GM18507 (cell line): ENCODE measurements at places on chromosomes 3 and 15.
A peak's percentile ranks its signal among the peaks of the same experiment; 100 is the strongest.

GRCh38 chr3:140568842-140569520 is 108.9 kb upstream of the TRIM42 start:
- no peak for DNase-seq

DNA sequence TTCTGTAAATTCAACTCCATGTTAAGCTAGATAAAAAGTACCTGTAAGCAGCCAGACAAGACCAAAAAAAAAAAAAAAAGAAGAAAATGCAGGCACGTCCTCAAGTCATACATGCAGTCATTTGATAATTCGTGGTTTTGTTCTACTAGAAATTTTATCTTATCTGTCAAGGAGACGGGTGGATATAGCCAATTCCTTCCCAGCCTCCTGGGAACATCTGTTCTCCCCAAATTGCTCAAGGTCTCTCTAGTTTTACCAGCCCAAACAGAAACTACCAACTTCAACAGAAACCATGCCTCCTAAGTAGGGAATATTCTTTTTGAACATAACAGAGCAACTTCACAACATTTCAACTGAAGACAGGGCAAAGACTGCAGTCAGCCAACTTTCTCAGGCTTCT is 19.5 kb downstream of the RYK start:
- DNase-seq = no peak

DNA sequence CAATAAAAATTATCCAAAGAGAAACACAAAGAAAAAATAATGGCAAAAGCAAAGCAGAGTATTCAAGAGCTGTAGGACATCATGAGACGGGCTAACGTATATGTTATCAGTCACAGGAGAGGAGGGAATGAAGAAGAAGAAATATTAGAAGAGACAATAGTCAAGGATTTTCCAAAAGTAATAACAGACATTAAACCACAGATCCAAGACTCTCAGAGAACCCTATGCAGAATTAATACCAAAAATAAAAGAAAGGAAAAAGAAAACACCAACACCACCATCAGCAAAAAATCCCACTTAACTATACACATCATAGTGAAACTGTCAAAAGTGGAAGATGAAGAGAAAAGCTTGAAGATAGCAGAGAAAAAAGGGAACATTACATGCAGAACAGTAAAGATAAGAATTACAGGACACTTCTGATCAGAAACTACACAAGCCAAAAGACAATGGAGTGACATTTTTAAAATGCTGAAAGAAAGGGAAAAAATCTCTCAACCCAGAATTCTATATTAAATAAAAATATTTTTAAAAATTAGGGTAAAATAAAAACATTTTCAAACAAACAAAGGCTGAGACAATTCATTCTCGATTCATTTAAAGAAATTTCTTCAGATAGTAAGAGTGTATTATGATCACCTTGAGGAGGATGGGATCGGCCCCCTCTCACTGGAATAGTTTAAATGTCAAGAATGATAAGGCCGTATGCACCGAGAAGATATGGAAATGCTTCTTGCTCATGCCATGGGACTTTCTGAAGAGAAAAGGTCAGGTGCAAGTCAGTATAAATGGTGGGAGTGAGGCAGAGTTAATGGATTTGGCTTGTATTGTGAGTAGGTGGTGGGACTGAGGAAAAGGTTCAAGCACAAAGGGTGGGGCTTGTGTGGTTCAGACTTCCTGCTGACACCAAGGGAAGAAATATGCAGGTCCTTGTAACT is 28.5 kb downstream of the TM2D3 start:
- DNase-seq = no peak

DNA sequence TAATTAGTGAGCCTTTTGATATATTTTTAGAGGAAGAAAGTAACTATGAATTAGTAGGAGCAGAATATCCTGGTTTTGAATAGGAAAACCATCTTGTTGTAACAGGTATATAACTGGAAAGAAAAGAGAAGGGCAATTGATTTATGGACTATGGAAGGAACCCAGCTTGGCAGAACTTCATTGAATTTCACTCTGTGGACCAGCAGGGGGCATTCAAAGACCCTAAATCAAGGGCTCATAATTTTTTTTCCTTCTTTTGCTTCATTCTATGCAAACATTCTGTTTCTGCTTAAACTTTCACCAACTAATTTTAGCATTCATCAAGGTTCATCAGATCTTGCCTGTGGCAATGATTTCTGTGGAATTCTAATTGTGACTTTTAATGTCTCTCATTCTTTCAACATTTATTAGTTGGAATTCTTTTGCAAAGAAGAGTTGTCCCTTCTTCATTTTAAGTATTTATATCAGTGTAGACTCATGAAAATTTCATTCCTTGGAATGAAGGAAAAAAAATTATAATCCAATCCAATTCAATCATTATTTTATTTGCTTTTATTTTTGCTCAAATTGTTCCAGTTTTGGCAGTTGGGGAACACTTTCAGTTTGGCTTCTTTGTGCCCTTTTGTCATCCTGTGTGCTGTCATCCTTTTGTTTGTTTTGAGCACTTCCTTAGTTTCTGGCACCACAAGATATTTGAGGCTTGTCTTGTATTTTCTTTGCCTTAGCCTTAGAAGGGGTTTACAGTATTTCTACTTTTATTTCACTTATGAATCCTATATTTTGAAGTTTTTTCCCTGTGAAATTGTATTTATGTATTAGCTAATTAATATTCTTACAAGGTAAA is 30.4 kb downstream of the NXPE3 start:
- DNase-seq = no peak

DNA sequence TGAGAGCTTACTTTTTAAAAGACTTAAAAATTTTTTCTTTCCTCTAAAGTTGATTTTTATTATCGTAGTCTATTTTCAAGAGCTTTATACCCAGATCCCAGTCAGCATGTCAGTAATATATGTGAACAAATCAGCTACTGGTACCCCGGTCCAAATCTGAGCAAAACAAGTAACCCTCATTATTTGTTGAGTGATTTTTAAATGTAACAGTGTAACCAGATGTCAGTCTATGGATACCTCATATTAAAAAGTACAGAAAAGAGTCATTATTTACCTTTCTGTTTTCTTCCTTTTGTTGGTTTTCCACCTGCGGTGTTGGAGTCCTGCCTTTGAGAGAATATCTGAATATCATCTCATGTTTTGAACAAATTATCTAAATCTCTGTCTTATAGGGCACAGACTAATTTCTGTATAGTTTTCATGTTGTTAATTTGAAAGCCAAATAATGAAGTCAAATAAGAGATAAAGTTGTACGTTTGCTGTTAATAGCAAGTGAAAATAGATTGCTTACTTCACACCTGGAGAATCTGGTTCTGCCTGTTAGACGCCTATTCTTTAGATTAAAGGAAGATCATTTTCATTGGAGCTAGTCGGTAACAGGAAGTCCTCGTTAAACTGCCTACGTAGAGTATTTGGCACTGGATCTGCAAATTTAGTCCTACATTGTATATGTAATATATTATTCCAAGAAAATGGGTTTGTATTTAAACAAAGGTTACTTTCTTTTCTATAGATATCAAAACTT is at the start of gene STX19:
Gene STX19 (minus strand): TSS at position 505 of the 745 bp plus-strand sequence. CDS start 13,328 bp downstream, outside the sequence.
- no peak for DNase-seq

DNA sequence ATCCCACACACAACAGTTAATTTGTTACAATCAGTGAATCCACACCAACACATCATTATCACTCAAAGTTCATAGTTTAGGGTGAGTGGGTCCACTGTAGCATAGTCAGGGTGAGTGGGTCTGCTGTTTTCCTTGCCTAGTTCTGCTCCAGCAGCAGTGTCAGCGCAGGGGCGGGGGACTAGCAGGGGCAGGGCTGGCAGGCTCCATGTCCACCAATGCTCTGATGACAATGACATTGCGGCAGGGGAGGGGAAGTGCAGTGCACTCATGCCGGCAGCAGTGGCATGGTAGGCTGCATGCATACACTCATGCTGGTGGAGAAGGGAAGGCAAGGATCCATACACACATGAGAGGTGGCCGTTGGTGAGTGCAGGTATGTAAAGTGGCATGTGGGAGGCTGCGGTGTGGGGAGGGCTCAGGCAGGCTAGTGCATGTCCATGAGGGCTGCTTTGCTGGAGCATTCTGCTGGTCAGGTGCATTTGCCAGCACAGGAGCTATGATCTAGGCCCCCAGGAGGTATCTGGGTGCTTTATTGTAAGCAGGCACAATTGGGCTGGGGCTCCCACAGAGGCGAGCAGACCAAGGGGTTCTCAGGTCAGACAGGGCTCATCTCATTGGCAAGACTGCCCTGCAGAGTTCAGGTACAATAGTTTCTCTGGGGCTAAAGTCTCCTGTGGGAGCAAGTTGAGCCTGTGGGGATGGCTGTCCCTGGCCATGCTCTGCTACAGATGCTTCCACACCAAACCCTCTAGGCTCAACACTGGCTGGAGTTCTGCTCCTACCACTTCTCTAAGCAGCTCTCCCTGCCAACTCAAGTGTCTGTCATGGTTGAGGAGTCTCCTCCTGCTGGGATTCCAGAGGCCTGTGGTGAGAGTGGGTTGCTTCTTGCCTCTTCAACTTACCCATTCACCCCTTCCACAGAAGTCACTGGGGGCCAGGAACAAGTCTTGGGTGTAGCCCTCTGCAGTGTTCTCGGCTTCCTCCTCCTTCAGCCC is 81.3 kb downstream of the KCNAB1 start:
- no peak for DNase-seq

- no peak for DNase-seq
These were observed 134.8 kb downstream of the MFSD1 start for GRCh38 chr3:158936530-158937113.

- DNase-seq = peak; percentile 82
These were observed 19.5 kb downstream of the PPCDC start for GRCh38 chr15:75042730-75043508.

GRCh38 chr3:58369876-58370275 is 37.2 kb downstream of the PXK start:
- no peak for DNase-seq

DNA sequence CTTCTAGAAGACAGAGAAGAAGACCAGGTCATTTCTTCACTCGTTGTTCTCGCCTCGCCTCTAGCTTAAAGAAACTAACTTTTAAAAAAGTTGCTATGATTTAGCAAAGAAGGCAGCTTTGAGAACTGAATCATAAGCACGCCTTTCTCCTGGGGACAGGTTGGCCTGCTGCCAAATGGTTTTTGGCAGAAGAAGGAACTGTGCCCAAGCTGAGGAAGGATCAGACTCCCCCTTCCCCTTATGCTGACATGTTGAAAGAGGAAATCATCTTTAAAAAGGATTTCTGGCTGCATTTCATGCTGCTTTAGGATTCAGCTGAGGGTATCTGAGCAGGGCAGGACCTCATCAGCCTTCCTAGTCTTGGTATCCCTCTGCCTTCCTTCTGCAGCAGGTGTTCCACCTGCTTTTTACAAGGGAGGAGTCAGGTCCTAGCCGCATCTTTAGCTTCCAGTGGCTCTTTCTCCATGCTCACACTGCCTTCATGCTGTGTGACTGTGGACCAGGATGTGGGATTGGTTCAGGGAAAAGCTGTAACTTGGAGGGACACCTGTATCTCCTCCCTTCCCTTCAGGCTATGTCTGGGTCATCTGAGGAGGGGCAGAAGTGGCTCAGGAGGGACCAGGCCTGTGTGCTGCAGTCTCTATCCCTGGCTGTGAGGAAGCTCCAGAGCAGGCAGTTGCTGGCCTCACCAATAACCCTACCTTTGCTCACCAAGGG is 34.1 kb upstream of the HACD2 start:
- no peak for DNase-seq

GRCh38 chr3:158789592-158789991 is 12.3 kb upstream of the MFSD1 start:
- DNase-seq = no peak
